ENCODE measurements at places on chromosomes 4 and X.

- DNase-seq: no peak
These were observed 93.4 kb downstream of the TMA16 start for GRCh38 chr4:163587867-163588266.

DNA sequence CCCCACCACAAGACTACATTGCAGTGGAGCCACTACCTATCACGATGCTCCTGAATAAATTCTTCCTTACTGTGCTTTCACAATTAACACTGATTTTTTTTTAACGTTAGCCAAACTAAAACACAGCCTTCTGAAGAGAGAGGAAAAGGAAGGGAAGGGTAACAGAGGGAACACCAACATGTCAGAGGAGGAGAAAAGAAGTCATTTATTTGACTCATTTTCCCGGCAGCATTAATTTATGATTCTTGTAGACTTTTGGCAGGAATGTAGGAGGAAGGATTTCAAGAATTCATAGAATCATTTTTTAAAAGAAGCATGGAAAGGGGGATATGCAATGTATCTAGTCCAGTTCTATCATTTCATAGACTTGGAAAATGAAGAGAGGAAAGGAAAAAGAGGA lies 74.3 kb upstream of the IQCM start:
- no peak for DNase-seq

DNA sequence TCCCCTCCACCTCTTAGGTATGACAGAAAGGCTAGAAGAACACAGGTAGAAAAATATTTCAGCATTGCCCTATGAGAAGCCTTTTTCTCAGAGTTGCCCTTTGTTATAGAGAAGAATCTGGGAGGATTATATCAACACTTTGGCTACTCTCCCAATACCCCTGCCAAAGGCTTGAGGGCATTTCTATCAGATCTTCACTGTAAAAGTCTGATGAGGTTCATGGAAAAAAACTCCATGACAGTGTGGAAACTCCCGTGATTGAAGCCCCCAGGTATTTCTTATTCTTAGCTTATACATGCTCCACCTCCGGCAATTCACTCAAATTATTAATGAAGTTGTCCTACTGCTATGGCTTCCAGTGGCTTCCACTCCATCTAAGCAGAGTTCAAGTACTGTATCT lies 753.6 kb downstream of the CENPC start:
- no peak for DNase-seq

- DNase-seq: no peak
These were observed 289.0 kb downstream of the STIM2 start for GRCh38 chr4:27149541-27150212.

DNA sequence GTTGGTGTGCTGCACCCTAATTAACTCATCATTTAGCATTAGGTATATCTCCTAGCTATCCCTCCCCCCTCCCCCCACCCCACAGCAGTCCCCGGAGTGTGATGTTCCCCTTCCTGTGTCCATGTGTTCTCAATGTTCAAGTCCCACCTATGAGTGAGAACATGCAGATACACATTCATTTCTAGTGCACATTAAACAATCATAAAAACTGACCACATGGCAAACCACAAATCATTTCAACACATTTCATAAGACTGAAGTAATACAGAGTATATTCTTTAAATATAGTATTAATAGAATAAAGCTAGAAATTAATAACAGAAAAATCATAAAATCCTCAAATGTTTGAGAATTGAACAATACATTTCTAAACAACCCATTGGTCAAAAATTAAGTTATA lies 34.1 kb downstream of the PRKG2 start:
- DNase-seq: no peak

DNA sequence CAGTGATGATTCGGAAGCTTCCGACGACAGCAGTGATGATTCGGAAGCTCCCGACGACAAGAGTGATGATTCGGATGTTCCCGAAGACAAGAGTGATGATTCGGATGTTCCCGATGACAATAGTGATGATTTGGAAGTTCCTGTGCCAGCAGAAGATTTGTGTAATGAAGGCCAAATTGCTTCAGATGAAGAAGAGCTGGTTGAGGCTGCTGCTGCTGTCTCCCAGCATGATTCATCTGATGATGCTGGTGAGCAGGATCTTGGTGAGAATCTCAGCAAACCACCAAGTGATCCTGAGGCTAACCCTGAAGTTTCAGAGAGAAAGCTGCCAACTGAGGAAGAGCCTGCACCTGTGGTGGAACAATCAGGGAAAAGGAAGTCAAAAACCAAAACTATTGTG lies 14.2 kb downstream of the CXCR3 start:
- DNase-seq: no peak

GRCh38 chr4:186712690-186713089 lies 11.0 kb downstream of the FAT1 start:
- DNase-seq: no peak

Measured in activated CD8-positive, alpha-beta memory T cell treated with anti-CD3 and anti-CD28 coated beads for 4 hours (primary cell).